Kasumi-1 (cell line): ENCODE measurements at places on chromosomes 12 and 14.

DNA sequence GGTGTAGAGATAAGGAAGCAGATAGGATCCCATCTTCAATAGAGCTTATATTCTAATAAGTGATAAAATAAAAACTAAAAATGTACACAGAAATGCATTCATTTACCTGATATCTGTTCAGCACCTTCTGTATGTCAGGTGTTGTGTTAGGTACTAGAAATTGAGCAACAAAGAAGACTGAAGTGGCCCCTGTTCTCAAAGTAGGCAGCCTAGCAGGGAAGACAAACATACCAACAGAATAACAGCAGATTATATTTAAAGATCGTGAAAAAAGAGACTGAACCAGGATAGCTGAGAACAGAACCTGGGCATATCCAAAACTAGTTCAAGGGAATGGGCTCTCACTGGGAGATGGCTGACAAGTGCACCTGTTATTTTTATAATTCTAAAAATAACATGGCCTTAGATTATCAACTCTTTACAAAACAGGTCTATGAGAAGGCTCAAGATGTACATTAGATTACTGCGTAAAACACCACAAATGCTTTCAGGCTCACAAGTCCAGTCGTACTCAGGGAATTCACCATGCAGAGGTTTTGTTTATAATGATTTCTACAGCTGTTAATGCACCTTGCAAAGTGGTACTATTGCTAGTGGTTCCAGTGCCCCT, 16.4 kb downstream of the ANO6 start:
- DNase-seq, result no peak

GRCh38 chr14:100775831-100776591, 49.3 kb downstream of the DLK1 start:
- DNase-seq, result no peak

DNA sequence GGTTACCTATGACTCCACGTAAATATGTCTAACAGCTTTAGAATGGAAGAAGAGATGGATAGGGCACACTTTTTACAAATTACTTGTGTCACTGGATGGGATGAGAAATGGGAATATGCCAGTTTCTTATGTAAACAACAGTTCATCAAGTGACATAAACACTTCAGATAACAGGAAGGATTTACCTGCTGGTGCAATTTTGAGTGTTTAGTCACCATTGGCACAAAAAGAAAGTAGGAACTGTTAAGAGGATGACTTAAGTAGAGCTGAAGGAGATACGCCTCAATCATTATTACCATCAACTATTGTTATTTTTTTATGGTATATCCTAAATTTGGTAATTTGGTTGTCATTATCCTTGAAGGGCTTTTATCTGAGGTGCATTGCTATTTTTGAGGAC, 83.2 kb downstream of the RMST start:
- DNase-seq, result no peak

GRCh38 chr14:77738559-77739250, 22.3 kb downstream of the SNW1 start:
- no peak for DNase-seq

- DNase-seq, result no peak
Observed at GRCh38 chr12:1837541-1838204, 17.3 kb downstream of the LRTM2 start.

- peak; percentile 27 for DNase-seq
Observed at GRCh38 chr14:23008831-23009230, 1.1 kb downstream of the C14orf93 start.

GRCh38 chr12:115444346-115444745, 760.4 kb upstream of the TBX3 start:
- no peak for DNase-seq

GRCh38 chr14:104086661-104087461, 1.4 kb downstream of the ASPG start:
- DNase-seq, result no peak

- no peak for DNase-seq
Observed at GRCh38 chr14:48325486-48325885, 650.1 kb upstream of the MDGA2 start.

DNA sequence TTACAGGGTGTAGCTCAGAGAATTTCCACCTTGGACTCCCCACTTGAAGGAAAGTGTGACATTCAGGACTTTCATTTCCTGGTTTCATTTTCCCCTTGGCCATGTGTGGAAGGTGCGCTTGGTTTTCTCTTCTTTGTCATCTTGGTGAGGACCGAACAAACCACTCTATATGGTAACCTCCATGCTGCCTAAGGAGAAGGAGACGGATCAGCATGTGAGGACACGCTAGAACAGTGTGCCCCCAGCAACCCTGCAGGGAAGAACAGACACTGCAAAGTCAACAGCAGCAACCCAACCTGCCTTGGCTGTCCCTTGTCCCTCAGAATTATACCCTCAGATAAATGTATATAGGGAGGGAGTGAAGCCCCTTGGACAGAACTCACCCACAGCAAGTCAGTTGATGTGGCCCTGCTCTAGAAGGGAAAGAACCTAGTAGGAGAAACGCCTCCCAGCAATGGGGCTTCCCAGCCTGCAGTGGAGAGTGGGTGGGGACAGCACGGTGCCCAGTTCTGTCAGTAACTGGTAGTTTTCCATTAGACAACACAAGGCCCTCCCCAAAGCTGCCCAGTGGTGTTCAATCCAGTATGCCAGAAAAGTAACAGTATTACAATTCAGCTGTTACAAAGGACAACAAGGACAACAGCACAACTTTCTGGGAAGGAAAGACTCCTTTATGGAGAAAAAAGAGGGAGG, 18.9 kb upstream of the COCH start:
- DNase-seq, result no peak

- no peak for DNase-seq
Observed at GRCh38 chr14:59251811-59252771, 63.6 kb downstream of the DAAM1 start.

DNA sequence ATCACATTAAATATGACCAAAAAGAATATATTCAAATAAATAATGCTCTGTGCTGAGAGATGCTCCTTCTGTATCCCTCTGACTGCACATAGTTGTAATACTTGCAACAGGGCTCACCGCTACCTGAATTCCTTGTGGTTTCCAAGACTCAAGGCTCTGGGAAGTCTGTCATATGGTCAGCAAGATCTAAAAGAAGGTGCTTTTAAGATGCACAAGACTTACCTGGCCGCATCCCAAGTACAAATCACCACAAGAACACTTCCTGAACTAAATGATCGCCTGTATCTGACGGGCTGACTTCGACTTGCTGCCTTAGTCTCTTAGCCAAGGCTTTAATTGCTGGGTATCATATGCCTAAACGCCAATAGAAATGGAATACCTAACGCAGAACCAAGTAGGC, 67.2 kb downstream of the HECTD4 start:
- no peak for DNase-seq

DNA sequence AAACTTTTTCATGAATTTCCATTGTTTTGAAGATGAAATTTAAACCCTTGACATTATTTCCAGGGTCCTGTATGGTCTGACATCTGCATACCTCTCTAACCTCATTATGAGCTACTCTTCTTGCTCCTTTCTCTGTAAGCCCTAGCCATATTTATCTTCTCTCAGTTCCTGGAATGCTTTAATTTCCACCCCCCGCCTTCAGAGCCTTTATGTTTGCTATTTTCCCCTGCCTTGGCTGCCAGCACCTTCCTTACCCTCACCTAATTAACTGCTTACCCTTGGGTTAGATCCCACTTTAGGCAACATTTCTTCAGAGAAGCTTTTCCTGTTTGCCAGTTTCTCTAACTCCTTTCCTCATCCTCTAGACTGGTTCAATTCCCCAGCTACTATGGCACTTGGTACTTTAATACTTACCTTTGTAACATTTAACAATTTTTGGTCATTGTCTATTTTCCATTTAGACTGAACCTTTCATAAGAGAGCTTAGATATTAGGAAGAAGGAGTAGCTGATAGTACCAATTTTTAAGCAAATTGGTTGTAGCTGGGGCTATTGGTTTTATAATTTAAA, 6.0 kb downstream of the STYX start:
- DNase-seq, result no peak

DNA sequence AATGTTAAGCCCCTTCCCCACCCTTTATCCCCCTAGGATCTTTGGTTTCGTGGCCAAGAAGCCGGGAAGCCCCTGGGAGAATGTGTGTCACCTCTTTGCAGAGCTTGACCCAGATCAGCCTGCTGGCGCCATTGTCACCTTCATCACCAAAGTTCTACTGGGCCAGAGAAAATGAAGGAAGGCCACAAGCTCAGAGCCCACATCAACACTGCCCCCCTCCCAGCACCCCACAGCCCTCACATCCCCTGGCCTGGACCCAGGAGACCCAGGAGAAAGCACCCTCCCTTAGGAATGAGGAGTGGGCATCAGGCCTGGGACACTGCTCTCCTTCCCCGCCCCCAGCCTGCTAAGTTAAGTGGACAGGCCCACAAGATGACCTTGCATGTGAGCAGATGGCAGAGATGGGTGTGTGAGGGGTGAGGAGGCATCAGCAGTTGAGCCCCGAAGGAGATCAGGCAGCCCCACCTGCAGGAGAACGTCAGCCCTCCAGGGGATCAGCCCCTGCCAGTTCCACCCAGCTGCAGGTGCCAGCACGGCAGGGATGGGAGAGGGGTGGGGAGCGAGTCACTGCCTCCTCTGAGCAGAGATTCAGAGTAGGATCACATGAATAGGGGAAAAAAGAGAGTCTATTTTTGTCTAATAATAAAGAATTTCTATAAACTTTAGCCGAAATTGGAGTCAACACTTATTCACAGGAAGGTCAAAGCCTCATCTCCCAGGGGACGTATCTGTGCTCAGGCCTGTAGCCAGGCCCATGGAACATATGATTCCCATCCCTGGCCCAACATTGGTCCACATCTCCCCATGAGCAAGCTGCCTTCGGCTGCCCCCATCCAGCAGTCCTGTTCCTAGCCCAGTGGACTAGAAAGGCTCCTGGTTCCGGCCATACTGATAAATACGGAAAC, 14.1 kb downstream of the TNS2 start:
- DNase-seq, result no peak

GRCh38 chr14:62631176-62631575, 414.1 kb downstream of the KCNH5 start:
- DNase-seq, result no peak

GRCh38 chr12:110373962-110374611, 29.4 kb downstream of the ANAPC7 start:
- DNase-seq, result no peak

DNA sequence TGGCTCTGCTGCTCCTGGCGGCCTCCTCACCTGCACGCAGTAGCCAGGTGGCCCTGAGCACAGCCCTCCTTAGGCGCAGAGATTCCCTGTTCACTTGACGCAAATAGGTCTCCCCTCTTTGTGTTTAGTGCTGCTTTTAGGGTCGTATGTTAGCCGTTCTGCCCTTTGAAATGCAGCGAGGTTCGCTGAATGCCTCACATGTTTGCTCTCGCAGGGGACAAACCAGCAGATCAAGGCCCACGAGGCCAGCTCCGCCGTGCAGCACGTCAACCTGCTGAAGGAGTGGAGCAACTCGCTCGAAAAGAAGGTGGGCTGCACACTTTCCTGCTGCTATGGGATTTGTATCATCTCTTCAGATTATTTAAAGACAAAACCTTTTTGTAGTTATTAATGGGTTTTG, 31.4 kb upstream of the AMN start:
- no peak for DNase-seq

DNA sequence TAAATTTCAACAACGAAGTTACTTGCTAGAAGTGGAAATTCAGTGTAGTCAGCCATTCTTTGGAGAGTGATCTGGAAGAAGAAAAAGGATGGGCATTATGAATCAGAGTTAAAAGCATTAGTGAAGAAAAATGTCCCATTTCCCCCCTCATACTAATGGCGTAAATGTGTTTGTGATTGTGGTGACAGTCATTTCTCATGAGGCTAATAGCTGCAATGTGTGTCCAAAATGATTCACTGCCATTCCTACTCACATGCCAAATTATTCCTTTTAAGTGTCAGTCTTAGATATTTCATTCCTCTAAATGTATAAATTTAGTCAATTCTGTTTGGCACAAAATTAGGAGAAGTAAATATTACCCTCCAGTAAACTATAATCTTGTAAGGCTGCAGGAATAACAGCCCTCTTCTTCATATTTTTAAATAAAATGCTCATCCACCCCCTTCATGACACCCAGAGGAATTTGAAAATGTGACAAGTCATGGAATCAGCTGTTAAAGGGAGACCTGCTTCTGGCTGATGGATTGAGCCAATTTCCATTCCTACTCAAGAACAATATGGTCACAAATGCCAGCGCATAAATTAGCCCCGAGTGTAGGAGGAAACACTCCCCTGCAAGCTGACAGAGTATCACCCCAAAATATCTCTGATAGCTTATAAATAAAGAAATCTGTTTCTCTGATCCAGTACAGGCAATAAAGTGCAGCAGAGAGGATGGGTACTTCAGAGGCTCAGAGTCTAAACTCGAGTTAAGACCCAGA, 912.3 kb upstream of the SEL1L start:
- no peak for DNase-seq

GRCh38 chr12:78181544-78182162, 351.0 kb downstream of the NAV3 start:
- DNase-seq, result peak; percentile 39

- no peak for DNase-seq
Observed at GRCh38 chr14:34684578-34684977, 29.8 kb downstream of the CFL2 start.

DNA sequence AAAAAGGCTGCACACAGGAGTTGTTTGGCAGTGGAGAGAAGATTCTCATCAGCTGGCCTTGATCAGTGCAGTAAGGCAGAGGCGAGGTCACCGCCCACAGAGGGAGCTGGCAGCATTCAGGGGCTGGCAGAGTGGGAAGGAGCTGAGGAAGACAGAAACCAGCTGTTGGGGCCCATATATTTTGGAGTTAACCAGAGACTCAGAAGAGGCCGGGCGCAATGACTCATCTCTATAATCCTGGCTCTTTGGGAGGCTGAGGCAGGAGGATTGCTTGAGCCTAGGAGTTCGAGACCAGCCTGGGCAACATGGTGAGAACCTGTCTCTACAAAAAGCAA, 17.7 kb downstream of the SMCO2 start:
- DNase-seq, result peak; percentile 13
